Activated CD8-positive, alpha-beta memory T cell treated with anti-CD3 and anti-CD28 coated beads for 1 hour (primary cell): ENCODE measurements at places on chromosomes 5 and 9.

- no peak for DNase-seq
Measured at GRCh38 chr5:123264394-123264793, 158.8 kb downstream of the CEP120 start.

GRCh38 chr5:170632985-170633234 lies 129.1 kb downstream of the KCNIP1 start:
- peak; percentile 1 for DNase-seq

- DNase-seq, result no peak
Measured at GRCh38 chr9:100670719-100671118, 92.8 kb downstream of the CAVIN4 start.

GRCh38 chr5:123449424-123449974 lies 26.3 kb upstream of the CEP120 start:
- no peak for DNase-seq

- no peak for DNase-seq
Measured at GRCh38 chr9:94869415-94869843, 142.9 kb downstream of the AOPEP start.

GRCh38 chr5:124355928-124356327 lies 390.5 kb downstream of the ZNF608 start:
- DNase-seq, result no peak

GRCh38 chr9:107875571-107875980 lies 386.0 kb upstream of the KLF4 start:
- DNase-seq, result no peak

GRCh38 chr9:98380065-98380681 lies 124.7 kb upstream of the TBC1D2 start:
- no peak for DNase-seq

GRCh38 chr9:24900179-24900578 lies 354.5 kb upstream of the IZUMO3 start:
- no peak for DNase-seq

DNA sequence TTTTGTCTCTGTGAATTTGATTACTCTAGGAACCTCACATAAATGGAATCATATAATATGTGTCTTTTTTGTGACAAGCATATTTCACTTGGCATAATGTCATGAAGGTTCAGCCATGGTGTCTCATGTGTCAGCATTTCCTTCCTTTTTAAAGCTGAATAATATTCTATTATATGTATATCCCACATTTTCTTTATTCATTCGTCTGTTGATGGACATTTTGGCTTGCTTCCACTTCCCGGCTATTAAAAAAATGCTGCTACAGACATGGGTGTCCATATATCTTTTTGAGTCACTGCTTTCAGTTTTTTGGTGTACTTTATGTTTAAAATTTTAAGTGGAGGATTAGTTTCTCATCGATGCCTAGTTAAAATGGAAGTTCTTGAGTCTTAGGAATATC lies 59.8 kb upstream of the C5orf63 start:
- no peak for DNase-seq

GRCh38 chr9:89747596-89747995 lies 142.8 kb downstream of the GADD45G start:
- DNase-seq, result no peak

- DNase-seq, result no peak
Measured at GRCh38 chr9:21047281-21047691, 15.8 kb upstream of the HACD4 start.

- no peak for DNase-seq
Measured at GRCh38 chr9:129400001-129400970, 220.6 kb downstream of the C9orf50 start.

GRCh38 chr9:121286973-121287741 lies 19.2 kb downstream of the GSN start:
- DNase-seq, result no peak

GRCh38 chr5:124659798-124660197 lies 86.6 kb downstream of the ZNF608 start:
- no peak for DNase-seq

- no peak for DNase-seq
Measured at GRCh38 chr9:127058011-127058644, 64.3 kb downstream of the ANGPTL2 start.

DNA sequence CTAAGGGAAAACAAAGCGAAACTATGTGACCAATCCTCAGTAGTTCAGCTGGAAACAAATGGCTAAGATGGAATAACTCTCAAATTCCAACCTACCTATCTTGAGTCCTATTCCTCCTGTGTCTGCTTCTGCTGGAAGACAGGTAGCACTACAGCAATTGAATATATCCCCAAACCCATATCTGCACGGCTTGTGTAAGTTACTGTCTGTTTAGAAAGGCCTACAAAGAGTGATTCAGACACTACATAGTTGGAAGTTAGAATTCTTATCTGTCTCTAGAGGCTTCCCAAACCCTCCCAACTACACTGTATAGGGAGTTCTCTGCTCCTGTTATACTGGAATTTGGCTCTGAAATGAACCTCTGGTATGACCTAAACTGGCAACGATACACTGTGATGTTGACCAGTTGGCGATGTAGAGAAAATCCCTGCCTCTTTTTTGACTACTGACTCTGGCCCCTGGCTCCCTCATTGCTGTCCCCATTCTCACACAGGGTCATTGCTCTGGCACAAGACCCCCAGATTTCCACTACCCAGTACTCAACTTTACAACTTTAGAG lies 22.6 kb upstream of the NADK2 start:
- DNase-seq, result no peak

- DNase-seq, result no peak
Measured at GRCh38 chr9:136846376-136847087, 2.7 kb upstream of the PHPT1 start.

DNA sequence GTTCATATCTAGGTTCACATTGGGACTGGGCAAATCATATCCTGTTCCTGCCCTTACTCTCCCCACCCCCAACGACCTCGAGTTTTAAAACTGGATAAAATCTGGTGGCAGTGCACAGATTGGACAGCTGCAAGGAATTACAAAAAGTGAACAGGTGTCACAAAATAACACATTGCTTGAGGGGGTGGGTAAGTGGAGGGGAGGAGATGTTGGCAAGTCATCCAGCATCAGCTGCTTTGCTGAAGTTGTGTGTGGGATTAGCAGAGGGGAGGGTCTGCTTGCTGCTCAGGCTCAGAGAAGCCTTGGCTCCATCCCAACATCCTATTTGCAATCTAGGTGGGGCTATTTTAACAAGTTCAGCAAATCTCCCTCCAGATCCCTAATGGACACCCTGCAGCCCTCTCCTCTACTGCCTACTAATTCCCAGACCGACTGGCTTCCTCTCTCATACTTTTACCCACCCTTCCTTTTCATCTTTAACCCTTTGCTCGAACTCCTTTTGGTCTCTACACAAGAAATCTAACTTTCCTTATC lies 39.8 kb upstream of the SLC24A2 start:
- no peak for DNase-seq

DNA sequence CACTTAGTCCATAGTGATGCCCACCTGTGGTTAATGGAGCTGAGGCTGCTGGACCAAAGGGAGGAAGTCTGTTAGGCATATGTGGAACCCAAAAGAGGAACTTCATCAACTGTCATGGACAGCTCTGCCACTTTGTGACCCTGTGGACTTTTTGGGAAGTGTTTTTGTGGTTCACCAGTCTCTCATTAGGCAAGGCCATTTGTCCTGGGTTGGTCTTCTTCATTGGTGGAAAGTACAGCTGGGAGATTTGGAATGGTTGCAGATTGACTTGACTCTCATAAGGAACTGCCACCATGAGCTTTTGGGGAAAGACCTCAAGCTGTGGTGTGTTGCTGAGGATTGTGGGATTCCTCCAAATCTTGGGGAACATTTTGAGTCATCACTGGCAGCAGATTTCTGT lies 31.9 kb upstream of the IL12B start:
- DNase-seq, result no peak

DNA sequence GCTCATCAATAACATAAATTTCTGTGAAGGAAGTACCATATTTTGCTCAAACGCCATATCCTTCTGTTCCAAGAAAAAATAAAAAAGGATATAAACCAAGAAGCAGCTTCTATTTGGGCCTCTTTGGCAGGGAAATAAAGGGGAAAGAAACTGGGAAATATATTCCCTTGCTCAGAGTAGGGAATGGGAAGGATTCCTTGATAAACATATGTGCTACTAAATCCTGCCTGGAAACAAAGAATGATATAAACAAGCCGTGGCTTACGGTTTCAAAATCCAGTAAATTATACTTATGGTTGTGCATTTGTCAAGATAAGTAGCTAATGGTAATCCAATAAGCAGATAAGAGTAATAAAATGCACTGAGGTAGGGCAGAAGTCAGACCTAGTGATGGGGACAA lies 481.6 kb downstream of the NTRK2 start:
- no peak for DNase-seq

- no peak for DNase-seq
Measured at GRCh38 chr5:179820127-179820482, 600 bp upstream of the SQSTM1 start.

DNA sequence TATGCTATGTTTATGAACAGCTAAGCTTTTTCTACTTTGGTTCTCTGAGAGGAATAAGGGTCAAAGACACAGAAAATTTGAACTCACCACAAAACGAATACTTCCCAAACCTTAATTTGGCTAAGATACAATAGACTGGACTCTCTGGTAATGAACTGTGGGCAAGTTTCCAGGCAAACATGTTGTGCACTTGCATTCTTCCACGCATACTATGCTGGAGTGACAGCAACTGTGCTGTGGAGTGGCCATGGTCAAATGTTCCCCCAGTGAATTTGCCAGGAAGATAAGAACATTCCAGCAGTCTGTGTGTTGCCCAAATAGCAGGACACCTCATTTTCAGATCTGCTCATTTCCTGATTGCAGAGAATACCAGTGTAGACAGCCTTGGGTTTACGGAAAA lies 275.3 kb upstream of the IL12B start:
- DNase-seq, result no peak

DNA sequence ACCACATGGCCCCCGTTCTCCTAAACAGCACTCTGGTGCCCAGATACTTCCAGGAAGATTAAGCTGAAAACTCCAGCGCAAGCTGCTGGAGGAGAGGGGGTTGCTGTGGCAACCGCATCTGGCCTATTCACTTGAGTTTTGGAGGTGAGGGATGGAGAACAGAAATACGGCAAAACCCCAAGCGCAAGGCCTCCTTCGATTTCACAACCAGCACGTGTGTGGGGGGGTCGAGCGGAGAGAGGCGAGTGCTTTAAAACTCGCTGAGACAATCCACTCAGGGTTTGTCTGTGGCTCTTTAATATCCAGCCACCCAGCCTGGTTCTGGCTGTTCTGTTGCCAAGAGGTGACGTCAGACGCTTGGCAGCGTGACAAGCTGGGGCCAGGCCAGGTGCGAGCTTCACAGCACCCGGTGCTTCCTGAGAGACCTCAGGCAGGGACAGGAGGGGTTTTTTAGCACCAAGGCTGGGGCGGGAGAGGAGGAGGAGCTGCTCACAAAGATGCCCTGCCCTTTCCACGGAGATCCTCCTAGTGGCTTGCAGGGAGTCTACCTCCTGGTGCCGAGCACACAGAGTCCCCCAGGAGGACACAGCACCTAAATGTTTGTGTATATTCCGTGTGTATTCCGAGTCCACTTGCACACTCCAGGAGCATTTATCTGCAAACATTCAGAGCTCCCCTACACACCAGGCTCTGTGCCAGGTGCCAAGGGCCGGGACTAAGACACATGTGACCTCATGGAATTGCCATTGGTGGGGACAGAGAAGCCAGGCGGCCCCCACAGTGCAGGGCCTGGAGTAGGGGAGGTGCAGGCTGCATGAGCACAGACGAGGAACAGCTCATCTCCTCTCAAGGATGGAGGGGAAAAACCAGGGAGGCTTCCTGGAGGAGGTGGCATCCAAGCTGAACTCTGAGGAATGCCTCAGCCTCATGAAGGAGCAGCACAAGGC lies 194.6 kb downstream of the OLFM1 start:
- no peak for DNase-seq

GRCh38 chr9:121204121-121204520 lies 2.5 kb upstream of the RAB14 start:
- no peak for DNase-seq

GRCh38 chr9:27671636-27672035 lies 98.4 kb upstream of the C9orf72 start:
- DNase-seq, result no peak

DNA sequence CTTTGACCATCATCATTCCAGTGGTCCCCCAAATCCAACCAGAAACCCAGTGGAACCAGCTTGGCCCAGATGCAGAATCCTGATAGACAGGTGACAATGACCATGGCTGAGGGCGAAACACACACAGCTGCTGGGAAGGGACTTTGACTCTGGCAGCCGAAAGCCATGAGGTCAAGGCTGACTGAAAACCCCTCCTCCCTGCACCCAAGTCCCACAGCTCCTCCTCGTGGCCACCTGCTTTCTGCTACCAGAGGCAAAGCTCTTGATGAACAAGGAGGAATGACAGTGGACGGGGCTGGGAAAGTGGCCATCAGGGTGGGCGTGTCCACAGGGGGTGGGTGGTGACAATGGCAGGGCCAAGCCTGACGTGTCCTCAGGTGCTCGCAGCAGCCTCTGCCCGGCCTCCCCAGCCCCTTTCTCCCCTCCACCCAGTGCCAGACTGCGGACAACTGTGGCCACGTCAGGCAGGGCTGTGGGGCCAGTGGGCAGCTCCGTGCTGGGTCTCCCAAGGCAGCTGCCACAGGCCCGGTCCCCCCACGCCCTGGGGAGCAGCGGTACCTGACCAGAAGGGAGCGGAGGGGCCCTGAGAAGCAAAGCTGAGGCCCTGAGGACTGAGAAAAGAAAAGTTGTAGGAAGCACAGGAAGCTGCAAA lies 30.8 kb upstream of the SARDH start:
- no peak for DNase-seq

- no peak for DNase-seq
Measured at GRCh38 chr9:20139763-20140290, 351.0 kb upstream of the SLC24A2 start.

DNA sequence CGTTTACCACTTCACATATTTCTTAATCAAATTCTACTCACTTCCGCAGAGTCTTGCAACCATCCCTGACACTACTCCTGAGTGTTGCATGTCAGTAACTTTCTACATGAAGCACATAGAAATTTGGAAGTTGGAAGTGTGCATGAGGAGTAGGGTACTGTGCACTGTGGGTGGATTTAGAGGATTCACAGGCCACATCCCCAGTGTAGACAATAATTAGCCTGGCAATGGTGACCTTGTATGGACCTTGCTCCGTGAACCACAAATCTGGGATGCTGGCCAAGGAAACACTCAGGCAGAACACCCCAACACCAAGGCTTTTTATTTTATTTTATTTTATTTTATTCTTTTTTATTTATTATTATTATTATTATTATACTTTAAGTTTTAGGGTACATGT lies 25.5 kb downstream of the CTSL start:
- no peak for DNase-seq

GRCh38 chr9:81626511-81626910 lies 62.8 kb downstream of the TLE1 start:
- DNase-seq, result no peak

DNA sequence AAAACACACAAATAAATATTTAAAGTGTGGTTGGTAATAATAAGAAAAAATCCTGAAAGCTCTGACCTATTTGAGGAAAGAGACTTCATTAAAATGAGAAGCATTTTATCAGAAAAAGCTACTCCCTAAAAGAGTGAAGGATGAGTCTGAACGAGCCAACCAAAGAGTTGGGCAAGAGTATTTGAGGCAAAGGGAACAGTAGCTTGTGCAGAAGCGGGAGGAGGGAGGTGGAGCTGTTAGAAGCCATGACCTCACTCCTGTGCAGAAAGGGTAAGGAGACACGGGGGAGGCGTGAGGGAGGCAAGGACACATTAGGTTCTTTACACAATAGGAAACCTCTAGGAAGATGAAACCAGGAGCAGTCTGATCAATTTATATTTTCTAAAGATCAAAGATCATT lies 29.4 kb downstream of the SH3RF2 start:
- no peak for DNase-seq
